Activated naive CD4-positive, alpha-beta T cell treated with anti-CD3 and anti-CD28 coated beads for 36 hours (primary cell): ENCODE measurements at places on chromosomes 7 and 10.

- DNase-seq, result no peak
These were observed 153.9 kb downstream of the BMPER start for GRCh38 chr7:34059136-34059828.

DNA sequence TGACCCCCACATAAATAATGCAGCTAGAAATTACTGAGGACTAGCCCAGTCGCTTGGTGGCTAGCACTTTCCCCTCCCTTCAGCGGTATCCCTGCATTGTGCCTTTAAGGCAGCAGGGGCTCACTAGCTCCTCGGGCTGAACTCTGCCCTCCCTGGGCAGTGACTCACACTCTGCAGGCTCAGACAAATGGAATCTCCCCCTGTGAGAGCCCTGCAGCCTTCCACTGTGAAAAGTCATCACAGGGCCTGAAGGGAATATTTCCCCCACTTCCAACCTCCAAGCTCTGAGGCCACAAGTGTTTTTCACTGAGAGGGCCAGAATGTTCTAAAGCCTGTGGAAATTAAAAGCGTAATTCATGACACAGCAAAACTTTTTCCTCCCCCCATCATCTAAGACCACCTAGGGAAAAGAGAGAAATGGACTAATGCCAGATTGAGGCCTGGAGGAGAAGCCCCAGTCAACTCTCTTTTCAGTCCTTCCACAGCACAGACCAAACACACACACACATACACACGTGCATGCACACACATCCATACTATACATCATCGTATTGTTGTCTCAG lies 93.6 kb upstream of the COL1A2 start:
- DNase-seq, result no peak

DNA sequence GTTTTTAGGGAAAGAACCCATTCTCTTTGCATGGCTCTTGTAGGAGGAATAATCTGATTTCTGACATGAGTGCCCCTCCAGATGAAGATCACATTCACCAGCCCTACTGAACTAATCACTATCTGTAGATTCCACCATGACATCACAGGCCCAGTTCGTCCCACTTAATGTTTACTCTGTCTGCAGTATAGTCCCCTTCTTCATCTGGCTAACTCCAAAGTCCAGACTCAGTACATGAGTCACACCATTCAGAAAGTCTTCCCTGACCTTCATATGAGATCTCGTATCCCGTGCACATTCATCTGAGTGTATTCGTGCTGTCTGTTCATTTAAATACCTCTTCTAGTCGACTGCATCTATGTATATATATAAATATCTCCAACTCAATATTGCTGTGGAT lies 366.5 kb upstream of the AKR1E2 start:
- no peak for DNase-seq

DNA sequence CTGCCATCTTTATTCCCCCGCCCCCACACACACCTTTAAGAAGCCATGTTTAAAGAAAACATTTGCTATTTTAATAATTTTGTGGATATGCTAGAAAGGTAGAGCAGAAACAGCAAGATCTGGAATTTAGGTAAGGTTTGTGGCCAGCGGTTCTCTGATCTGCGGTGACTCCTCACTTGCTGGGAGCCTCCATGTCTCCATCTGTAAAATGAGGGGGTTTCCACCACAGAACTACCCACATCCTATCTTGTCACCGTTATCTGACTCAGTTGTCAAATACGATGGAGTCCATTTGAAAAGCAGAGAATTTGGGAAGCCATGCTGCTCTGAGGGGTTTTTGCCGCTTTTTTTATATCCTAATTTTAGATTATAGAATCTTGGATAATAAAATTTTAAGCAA lies 23.3 kb downstream of the MACC1 start:
- no peak for DNase-seq

- DNase-seq, result no peak
These were observed 41.9 kb downstream of the DPCD start for GRCh38 chr10:101629837-101630632.

DNA sequence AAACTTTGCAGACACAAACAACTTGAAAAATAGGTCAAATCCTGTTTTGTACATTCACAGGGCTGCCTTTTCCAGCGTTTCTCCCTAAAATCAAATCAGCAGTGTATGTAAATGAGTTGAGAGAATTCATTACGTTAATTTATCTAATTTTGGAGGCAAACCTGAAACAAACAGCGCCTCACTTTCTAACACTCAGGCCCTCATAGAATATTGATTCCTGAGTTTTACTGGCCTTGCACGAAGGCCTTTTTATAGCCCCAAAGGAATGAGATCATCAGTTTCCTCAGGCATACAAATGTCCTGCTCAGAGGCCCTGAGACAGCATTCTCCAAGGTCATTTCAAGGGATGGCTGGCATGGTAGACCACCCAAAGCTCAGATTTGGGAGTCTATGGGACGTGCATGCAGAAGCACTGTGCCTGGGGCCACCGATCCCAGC lies 131.7 kb upstream of the CHST15 start:
- no peak for DNase-seq

GRCh38 chr10:88281592-88282347 lies 301.3 kb downstream of the RNLS start:
- DNase-seq, result no peak

GRCh38 chr7:41163991-41164390 lies 538.9 kb downstream of the INHBA start:
- no peak for DNase-seq

DNA sequence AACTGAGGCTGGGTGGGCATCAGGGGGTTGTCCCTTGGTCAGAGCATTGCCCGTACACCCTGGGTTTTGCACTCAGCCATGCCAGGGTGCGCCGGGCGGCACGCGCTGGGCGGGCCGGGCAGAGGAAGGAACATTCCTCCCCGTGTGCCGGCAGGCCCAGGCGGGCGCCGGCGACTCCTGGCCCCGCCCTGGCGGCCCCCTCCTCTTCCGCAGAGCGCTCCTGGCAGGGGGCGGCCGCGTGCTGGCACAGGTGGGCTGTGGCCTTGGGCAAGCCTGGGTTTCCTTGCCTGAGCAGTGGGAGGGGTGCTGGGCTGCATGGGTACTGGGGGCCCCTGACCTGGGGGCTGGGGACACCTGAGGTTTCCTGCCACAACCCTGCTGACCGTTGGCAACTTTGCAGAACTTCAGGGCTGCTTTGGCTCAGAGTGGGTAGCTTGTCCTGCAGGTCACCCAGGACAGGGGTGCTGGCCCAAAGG lies 3.9 kb downstream of the LFNG start:
- no peak for DNase-seq

- no peak for DNase-seq
These were observed 144.5 kb downstream of the NEURL1 start for GRCh38 chr10:103637927-103638557.

- no peak for DNase-seq
These were observed 154.4 kb downstream of the DIP2C start for GRCh38 chr10:535051-535450.

DNA sequence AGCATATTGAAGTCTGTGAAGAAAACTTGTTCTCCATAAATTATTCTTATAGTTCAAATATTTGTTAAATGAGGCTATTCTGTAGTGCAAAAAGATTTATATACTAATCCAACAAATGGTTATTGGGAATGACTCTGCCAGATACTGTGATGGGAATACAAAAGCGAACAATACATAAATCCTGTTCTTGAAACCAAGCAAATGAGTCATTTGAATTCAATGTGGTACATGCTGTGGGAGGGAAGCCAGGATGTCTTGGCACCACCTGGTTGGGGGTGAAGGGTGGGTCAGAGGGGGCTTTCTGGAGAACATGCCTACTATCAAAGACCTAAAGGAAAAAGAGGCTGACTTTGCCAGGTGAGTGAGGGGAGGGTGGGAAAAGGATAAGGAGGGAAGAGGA lies 594.2 kb downstream of the CALN1 start:
- no peak for DNase-seq

DNA sequence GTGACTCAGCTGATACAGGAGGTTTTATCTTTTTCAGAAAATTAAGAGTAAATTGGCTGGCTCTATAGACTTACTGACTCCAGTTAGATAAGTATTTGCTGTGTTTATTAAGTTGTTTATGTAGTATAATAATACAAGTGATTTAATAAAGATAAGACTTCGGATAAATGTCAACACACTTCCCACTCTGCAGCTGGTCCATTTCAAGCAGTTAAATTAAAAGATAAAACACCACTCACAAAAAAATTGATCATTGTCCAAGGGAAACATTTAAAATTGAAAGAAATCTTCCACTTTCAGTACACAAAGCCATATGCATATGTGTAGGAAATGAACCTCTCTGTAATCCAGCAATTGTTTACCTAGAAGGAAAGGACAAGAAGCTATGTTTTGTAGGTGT lies 106.1 kb upstream of the SP8 start:
- no peak for DNase-seq

- DNase-seq, result no peak
These were observed 229.2 kb downstream of the TCF7L2 start for GRCh38 chr10:113179265-113179664.

DNA sequence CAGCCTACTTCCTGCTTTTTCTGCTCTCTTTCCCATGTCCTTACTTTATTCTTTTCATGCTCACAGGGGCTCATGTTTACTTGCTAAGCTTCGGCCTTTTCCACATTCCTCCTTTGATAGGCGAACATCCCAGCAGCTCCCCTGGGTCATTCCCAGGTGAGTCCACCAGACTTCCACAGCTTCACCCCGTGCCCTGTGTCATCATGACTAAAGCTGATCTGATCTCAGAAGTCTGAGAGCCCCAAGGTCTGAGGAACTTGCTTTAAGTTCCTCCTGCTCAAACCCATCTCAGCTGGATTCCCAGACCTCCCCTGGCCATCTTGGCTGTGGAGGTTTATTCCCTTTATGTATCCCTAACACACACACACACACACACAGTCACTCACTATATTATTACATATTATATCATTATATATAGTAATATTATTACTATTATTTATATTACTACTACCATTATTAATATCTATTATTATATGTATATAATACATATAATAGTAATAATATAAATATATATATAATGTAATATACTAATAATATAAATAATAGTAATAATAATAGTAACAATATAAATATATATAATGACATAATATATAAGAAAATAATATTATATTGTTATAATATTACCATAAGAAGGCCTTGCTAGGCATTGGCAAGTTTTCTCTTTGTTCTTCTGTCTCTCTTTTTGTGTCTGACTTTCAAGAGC lies 295.9 kb downstream of the PTEN start:
- no peak for DNase-seq

GRCh38 chr10:86506062-86506461 lies 15.5 kb downstream of the WAPL start:
- no peak for DNase-seq

DNA sequence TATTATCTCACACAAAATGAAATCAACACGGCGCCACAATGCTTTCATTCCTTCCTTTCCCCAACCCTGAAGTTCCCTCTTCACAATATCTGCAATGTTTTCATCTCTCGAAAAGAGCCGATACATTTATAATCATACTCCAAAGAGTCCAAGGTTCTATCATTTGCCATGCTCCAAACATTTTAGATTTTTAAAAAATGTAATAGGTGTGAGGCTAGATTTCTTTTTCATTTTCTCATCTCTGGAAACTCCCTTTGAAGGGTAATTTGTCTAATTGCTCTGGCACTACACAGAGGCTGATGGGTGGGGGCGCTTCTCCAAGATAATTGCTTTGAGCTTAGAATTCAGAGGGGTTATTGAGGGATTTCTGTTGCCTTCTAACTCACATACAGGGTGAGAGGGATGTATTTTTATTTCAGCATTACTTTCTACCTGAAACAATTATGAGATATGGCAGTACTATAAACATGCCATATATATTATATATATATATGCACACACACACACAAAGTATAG lies 4.9 kb downstream of the DLX5 start:
- no peak for DNase-seq

DNA sequence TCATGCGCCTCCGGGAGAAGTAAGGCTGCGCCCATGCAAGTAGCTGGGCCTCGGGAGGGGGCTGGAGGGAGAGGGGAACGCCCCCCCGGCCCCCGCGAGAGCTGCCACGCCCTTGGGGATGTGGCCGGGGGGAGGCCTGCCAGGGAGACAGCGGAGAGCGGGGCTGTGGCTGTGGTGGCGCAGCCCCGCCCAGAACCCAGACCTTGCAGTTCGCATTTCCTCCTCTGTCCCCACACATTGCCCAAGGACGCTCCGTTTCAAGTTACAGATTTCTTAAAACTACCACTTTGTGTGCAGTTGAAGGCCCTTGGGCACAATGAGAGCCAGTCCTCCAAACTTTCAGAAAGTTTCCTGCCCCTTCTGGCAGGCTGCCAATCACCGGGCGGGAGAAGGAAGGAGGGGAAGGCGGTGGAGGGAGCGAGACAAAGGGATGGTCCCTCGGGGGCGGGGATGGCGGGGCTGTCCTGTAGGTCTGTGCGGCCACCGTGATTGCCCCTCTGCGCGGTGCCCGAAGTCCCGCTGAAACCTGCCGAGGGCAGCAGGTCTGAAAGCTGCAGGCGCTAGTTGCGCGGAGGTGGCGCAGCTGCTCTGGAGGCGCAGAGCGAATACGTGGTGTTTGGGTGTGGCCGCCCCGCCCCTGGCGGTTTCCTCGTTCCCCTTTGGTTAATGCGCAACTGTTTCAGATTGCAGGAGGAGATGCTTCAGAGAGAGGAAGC lies 2.1 kb downstream of the VIM start:
- DNase-seq, result peak; percentile 93

- no peak for DNase-seq
These were observed 52.0 kb upstream of the CDK1 start for GRCh38 chr10:60726257-60726656.

- no peak for DNase-seq
These were observed 80.6 kb downstream of the ZEB1 start for GRCh38 chr10:31399631-31400030.

DNA sequence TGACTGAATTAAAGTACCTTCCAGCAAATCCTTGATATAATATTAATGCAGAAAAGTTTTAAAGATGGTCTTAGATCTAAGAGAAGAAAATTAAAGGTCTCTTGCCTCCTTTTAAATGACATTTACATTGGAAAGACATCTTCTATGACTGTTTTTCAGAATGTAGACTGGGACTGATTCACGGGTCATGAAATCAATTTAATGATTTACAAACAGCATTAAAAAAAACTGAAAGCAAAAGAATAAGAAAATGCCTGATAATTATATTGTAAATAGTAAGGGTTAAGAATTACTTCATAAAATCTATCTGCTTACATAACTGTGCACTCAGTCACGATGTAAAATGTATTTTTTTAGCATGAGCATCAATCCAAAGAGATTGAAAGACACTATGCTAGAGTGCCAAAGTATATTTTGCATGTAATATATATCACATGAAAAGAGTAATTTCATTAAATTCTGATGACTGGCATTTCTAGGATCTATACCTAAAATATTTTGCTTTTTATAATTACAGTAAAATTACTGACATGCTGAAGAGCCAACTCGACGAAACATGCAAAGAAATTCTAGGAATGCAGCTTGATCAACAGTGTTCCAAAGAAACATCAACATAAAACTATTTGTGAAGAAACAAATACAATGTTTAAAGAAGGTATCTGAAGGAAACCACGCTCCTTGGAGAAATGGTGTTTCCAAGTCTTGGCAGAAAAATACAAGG lies 35.1 kb downstream of the RTKN2 start:
- no peak for DNase-seq

- DNase-seq, result no peak
These were observed 290.0 kb downstream of the RNLS start for GRCh38 chr10:88293073-88293472.

GRCh38 chr10:104910712-104911111 lies 269.6 kb downstream of the SORCS3 start:
- DNase-seq, result no peak
